ENCODE measurements at places on chromosomes 5 and 9. TPM values are rescaled to one million over a fixed set of nuclear protein-coding genes. Genes with fewer than 3 reads are reported as not detected.
A peak's percentile ranks its signal among the peaks of the same experiment; 100 is the strongest.

DNA sequence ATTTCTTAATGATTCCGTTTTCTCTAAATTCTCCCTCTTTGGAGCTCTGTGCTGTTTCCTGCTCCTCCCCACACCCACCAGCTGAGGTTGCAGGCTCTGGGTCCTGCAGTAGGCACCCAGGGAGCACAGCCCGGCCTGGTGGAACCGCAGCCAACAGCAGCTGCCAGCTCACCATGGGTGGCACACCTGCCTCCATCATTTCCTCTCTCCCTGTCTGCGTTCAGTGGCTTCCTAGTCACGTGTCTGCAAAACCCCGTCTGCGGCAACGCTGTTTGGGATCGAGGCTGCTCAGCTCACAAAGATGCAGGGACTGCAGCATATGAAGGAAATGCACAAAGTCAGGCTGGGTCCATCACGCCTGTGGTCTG lies 367.8 kb downstream of the IRX2 start:
- DNase-seq, result no peak
- H3K36me3 ChIP-seq, result no peaks in the 10 kb centered on the region
- no peak overlapping the region for H3K27ac ChIP-seq
- H3K4me3 ChIP-seq, result no peak overlapping the region

DNA sequence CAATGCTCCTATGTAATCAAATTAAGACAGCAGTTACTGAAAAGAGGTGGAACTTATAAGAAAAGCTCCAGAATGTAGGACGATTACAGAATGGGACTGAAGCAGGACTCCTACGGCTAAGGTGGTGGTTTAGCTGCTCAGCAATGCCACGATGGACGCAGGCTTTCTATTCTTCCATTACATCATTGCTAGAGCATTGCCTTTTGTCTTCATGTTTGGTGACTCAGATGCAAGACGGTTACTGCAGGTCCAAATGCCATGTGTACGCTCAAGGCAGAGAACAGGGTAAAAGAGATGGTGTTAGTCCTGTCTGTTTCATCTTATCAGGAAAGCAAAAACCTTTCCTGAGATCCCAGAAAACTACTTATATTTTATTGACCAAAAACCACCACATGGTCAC lies 255.1 kb downstream of the ZSWIM6 start:
- no peak overlapping the region for H3K4me3 ChIP-seq
- no peak overlapping the region for H3K27ac ChIP-seq
- H3K4me1 ChIP-seq, result no peaks in the 10 kb centered on the region
- H3K36me3 ChIP-seq, result no peaks in the 10 kb centered on the region

DNA sequence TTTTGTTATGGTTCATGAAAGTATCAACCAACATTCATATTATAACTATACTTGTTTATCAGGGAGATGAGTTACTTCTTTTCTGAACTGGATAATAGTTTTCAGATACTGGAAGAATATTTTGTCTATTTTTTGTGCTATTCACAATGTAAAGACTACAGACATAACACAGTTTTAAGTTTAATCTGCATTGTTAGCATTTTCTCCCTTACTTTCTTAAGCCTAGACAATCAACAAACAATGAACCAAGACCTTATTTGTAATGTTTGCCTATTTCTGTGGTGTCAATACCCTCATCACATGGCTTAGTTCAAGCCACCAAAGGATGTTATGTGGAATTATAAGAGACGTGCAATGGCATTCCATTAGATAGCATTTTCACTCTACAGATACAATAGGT lies 119.5 kb downstream of the CAVIN4 start:
- no peak for DNase-seq
- no peaks in the 10 kb centered on the region for H3K4me1 ChIP-seq
- no peak overlapping the region for H3K27ac ChIP-seq
- no peaks in the 10 kb centered on the region for H3K36me3 ChIP-seq
- H3K4me3 ChIP-seq, result no peak overlapping the region

GRCh38 chr9:97502984-97503861 lies 1.8 kb downstream of the TMOD1 start:
- H3K27ac ChIP-seq, result peak overlapping the region; percentile 94
- no peaks in the 10 kb centered on the region for H3K4me1 ChIP-seq
- no peaks in the 10 kb centered on the region for H3K27me3 ChIP-seq
- peak overlapping the region; percentile 87 for H3K4me3 ChIP-seq
- DNase-seq, result no peak

- H3K27ac ChIP-seq, result no peak overlapping the region
- no peaks in the 10 kb centered on the region for H3K4me1 ChIP-seq
- no peaks in the 10 kb centered on the region for H3K27me3 ChIP-seq
- H3K4me3 ChIP-seq, result no peak overlapping the region
- DNase-seq, result no peak
Measured at GRCh38 chr5:36447776-36448175, 146.1 kb upstream of the RANBP3L start.

- H3K4me1 ChIP-seq, result no peaks in the 10 kb centered on the region
- no peaks in the 10 kb centered on the region for H3K36me3 ChIP-seq
- peak; percentile 38 for DNase-seq
- H3K4me3 ChIP-seq, result no peak overlapping the region
- no peaks in the 10 kb centered on the region for H3K27me3 ChIP-seq
- H3K27ac ChIP-seq, result no peak overlapping the region
Measured at GRCh38 chr9:92097997-92098482, 17.2 kb downstream of the SPTLC1 start.

GRCh38 chr9:124869986-124870560 lies 8.1 kb downstream of the ARPC5L start:
- peak overlapping the region; percentile 66 for H3K4me3 ChIP-seq
- no peaks in the 10 kb centered on the region for H3K27me3 ChIP-seq
- no peak for DNase-seq
- peak overlapping the region; percentile 97 for H3K27ac ChIP-seq
- H3K4me1 ChIP-seq, result peaks cover 58% of the 10 kb centered on the region

DNA sequence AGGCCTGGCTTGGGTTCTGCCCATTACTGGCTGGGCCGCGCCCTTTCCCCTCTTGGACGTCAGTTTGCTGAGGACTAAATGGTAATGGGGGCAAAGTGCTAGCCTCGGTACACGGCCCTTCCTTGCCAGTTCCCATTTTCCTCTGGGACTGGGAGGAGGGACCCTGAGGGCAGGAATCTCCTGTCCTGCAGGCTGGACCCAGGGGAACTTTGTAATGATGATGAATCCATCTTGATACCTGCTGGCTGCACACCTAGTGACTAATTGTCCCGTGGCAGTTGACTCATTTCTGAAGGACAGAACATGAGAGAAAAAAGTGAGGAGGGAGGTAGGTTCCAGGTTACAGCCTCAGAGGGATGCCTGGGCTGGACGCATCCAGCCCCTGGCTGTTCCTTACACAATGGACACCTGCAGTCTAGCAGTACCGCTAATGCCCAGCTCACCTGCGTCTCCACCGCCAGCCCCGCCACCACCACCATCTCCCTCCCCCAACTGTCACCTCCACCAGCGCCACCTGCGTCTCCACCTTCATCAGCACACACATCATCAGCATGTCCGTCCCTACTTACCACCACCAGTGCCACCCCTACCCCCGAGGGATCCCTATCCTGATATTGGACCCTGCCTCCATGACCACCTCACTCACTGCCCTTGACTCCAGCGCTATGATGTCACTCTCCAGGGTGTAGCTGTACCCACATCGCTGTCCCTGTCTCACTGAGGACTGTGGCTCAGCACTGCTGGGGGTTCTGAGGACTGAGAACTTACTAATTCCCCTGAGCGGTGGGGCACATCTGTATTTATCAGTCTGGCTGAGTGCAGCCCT lies 4.3 kb downstream of the CDHR2 start:
- no peak for DNase-seq
- H3K27ac ChIP-seq, result no peak overlapping the region
- no peaks in the 10 kb centered on the region for H3K36me3 ChIP-seq
- no peaks in the 10 kb centered on the region for H3K27me3 ChIP-seq

The TBC1D9B gene
- total RNA-seq, result 115 TPM

The ADAMTSL1 gene
- 11.9 TPM for total RNA-seq

Data from tibial nerve (tissue), 4 donors.